SW480 (cell line): ENCODE measurements at places on chromosomes 5 and 9.
A peak's percentile ranks its signal among the peaks of the same experiment; 100 is the strongest.

- DNase-seq = no peak
Observed at GRCh38 chr9:111937301-111937700, 40.7 kb downstream of the UGCG start.

DNA sequence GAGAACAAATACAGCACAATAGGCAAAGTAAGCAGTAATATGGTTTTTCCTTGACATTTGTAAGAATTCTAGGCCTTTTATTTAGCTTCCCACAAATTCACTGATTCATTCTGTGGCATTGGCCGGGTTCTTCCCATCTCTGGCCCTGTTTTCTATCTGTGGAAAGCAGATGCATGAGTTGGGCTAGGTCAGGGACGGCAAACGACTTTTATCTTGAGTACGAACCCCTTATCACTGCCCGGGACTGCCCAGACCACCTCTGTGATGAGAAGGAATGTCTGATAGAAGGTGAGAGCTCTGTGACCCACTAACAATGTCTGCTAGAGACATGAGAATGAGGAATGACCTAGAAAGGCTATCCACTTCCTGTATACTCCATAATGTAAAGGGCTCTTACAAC is 35.4 kb upstream of the ADAM19 start:
- no peak for DNase-seq

DNA sequence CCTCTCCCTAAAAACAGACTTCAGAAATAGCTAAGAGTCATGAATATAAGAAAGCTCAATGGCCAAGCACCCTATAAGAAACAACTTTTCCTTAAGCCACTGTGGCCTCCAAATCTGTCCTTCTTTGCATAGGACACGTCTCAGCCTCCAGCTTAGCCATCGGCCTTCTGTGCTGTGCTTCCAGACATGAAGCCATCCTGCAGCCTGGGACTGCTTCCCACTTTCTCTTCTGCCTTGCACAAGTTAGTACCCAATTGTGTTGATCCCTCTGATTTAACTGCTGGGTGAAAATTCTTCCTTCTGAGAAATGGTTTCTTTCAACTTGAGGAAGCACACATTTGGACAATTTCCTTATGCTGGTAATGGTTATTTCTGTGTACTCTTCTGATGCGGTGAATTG is 334.7 kb downstream of the MARCHF11 start:
- DNase-seq = no peak

GRCh38 chr9:78707481-78707991 is 410.6 kb downstream of the PSAT1 start:
- DNase-seq = no peak

- no peak for DNase-seq
Observed at GRCh38 chr5:103472830-103473229, 89.8 kb downstream of the NUDT12 start.

- no peak for DNase-seq
Observed at GRCh38 chr9:129889941-129890717, 54.9 kb downstream of the USP20 start.

- no peak for DNase-seq
Observed at GRCh38 chr5:111563031-111563822, 50.9 kb upstream of the STARD4 start.

DNA sequence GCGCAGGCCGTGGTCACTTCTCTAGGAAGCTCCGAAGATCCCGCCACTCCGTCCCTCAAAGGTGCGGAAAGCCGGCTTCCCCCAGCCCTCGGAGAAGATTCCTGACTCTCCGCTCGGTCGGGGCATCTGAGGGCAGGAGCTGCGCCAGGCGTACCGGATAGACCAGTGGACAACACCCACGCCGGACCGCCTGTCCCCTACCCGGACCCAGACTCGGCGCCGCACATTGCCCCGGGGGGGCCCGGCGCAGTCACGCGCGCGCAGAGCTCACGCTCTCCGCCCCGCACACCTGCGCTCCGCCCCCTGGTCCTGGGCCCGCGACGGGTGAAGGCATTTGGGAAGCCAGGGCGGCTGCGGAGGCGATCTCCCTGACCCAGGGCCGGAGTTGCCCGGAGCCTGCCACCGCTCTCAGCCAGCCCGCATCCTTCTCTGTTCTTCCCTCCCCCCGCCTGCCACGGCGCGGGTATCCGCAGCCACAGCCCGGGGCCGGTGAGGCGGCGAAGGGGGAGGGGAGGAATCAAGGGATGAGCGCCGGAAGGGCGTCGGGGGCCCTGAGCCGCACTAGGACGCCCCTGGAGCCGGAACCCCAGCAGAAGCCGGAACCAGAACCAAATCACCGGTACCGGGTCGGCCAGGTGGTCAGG is 448 bp downstream of the RELL2 start:
- DNase-seq = no peak

GRCh38 chr5:93191035-93191817 is 389.8 kb downstream of the NR2F1-AS1 start:
- DNase-seq = no peak

- DNase-seq = no peak
Observed at GRCh38 chr5:19619571-19619970, 368.4 kb downstream of the CDH18 start.

- DNase-seq = no peak
Observed at GRCh38 chr5:82512025-82512424, 233.9 kb upstream of the RPS23 start.

GRCh38 chr9:110687497-110687896 is 18.9 kb downstream of the MUSK start:
- DNase-seq = no peak

GRCh38 chr5:134576386-134577021 is 51.0 kb downstream of the JADE2 start:
- no peak for DNase-seq

- no peak for DNase-seq
Observed at GRCh38 chr9:111298111-111298510, 31.9 kb downstream of the OR2K2 start.

- no peak for DNase-seq
Observed at GRCh38 chr5:88722546-88723073, 160.4 kb downstream of the MEF2C start.

DNA sequence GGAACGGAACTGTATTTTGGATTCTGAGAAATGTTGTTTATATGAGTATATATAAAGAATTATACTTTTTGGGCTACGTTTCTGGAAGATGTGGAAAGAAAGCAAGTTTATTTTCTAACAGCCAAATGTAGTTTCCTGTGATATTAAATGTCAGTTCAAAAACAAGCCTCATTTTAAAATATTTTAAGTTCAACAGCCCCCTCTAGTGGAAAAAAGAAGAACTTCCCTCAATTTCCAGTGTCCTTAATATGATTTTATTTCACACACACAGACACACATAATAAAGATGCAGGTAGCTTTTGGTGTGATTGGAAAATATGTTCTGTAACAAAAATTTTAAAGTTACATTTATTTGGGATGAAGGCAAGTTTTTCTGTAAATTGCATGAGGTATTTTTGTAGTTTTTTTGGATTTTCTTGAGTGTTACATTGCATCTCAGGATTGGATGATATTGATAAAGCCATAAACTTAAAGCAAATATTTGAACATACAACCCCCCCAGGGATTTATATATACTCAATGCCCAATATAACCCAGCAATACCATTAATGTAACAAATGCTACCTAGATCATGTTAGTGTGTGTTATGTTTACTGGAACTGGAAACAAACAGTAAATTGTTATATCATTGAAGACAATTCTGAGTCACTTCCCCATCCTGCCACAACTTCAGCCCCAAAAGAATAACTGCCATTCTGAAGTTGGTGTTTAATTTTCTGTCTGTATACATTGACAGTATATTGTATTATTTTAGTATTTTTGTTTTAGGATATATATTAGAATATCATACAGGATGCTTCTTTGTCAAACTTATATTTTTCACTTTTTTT is 54.0 kb downstream of the CCDC171 start:
- DNase-seq = peak; percentile 41

- no peak for DNase-seq
Observed at GRCh38 chr5:149490599-149491485, 60.4 kb downstream of the CSNK1A1 start.

- peak; percentile 46 for DNase-seq
Observed at GRCh38 chr9:120579139-120580050, 572 bp downstream of the CDK5RAP2 start.

- peak; percentile 94 for DNase-seq
Observed at GRCh38 chr9:94697972-94698581, 28.4 kb upstream of the AOPEP start.

GRCh38 chr9:133342570-133342969 is 5.4 kb downstream of the MED22 start:
- DNase-seq = no peak

DNA sequence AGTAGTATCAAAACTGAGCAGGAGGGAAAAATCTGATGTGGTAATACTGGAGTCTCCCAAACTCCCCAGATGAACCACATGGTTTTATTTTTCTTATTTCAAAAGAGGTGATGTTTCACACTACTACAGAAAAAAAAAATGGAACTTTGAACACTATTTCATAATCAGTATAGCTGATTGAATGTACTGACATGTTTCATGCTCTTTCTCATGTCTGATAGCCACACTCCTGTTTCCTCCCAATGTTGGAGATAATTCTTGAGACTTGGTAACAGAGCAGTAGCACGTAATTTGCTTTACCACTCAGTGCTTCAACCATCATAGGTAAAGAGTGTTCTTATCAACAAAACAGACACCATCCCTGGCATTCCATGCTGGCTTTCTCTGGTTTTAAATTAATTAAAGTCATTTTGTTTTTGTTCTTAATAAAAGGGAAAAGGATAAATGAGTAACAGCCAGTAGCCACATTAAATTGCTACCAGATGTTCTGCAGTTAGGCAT is 85.2 kb downstream of the MUSK start:
- DNase-seq = no peak

GRCh38 chr5:163706053-163706771 is 200.8 kb downstream of the MAT2B start:
- no peak for DNase-seq

DNA sequence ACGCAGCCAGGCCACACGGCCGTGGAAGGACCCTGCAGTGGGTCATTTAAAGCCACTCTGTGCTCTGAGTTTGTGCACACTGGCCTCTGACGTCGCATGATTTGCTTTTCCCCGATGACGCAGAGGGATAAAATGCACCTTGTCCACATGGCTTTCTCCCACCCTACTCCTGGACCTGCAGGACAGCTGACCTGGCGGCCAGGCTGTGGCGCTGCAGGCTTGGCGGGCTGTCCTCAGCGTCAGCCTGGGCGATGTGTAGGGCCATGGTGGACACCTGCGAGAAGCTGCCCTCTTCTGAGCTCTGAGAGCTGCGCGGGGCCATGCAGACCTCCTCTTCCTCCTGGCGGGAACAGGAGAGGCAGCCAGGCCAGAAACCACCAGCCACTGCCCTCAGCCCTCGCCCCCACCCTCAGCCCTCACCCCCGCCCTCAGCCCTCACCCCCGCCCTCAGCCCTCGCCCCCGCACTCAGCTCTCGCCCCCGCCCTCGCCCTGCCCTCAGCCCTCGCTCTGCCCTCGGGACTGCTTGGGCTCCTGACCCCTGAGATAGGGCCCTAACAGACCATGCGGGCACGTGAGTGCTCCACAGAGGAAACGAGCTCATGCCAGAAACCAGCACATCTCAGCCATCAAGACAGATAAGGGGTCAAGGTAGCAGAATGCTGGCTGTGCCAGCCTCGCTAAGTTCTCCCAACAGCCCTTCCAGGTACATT is 20.0 kb upstream of the SCGB3A1 start:
- no peak for DNase-seq

- no peak for DNase-seq
Observed at GRCh38 chr5:146669656-146670055, 153.7 kb upstream of the GPR151 start.
